Activated CD4-positive, alpha-beta T cell treated with anti-CD3 and anti-CD28 coated beads for 36 hours (primary cell): ENCODE measurements at places on chromosomes 3 and 15.

- DNase-seq, result no peak
These were observed 648.3 kb upstream of the CFAP20DC start for GRCh38 chr3:59698091-59698490.

DNA sequence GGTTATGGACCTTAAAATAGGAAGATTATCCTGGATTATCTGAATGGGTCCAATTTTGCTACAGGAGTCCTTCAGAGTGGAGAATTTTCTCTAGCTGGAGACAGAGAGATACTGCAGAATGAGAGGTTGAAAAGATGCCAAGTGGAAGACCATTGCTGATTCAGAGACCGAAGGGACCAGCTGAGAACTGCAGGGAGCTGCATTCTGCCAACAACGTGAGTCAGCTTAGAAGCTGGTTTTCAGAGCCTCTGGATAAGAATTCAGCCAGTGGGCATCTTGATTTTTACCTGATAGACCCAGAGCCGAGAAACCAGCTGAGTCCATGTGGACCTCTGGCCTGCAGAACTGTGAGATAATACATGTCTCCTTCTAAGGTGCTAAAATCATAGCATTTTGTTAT is 234.0 kb downstream of the NR2F2 start:
- DNase-seq, result no peak

DNA sequence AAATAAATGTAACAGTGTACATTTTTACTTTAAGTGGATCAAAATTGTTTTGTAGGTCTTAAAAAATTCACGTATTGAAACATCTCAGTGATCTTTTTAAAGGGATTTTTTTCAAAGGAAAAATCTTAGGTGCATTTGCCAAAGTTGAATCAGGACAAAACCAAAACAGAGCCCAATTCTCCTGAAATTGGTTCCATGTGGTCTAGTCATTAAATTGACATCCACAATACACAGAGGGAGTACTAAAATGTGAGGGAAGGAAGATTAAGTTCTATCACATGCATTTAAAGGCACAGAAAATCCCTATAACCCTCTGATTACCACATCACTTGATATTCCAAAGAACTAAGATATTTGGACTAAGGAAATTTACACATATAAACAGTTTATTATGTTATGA is 39.3 kb upstream of the HDC start:
- DNase-seq, result no peak

DNA sequence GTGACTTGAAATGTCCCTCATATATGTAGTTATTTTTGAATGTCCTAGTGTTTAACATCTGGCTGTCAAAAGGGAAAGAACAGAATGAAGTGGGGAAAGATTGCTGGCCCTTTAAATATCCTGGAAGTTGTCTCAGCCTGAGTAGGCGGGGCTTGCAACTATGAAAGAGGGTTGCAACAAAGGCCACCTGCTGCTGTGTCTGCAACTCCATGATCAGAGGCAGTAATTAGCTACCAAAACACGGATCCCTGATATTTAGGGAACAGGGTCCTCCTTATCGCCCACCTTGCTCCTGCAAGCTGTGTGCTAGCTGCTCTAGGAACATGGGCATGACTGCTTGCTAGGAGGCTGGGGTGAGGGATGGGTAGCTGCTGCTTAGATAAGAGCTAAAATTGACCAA is 100.2 kb upstream of the CFAP20DC start:
- DNase-seq, result no peak

GRCh38 chr3:14335774-14336748 is 66.3 kb upstream of the SLC6A6 start:
- DNase-seq, result no peak
